ENCODE measurements at places on chromosomes 6 and 20. TPM values are rescaled to one million over a fixed set of nuclear protein-coding genes. Genes with fewer than 3 reads are reported as not detected.

The RBPJL gene
- polyA plus RNA-seq: not detected

DNA sequence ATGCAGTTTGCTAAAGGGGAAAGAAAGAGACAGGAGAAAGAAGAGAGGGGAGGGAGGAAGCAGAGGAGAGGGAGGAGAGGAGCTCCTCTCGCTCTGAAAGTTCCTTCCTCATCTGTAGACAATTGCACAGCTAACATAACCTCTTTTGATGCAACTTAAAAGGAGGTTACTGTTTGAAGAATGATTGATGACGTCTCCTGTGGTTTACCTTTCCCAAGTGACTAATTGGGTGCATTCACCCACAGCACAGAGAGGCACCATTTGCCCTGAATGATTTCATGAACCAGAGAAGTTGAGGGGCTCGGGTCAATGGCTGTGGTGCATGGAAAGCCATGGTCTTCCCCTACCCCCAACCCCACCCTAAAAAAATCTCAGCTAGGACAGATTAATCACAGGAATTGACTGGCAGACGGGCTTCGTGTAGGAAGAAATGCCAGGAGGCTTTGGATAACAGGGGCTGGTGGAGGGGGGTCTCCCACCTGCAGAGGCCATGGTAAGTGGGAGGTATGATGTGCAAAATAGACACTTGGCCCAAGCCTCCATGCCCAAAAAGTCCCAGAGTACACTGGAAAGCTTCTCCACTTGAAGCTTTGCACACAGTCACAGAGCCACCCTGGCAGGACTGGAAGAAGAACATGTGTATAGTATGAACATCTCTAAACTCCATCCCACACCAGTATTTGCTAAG lies 213.7 kb downstream of the ANKRD60 start:
- H3K27ac ChIP-seq: no peak overlapping the region
- DNase-seq: peak; percentile 13
- H3K4me3 ChIP-seq: no peak overlapping the region

DNA sequence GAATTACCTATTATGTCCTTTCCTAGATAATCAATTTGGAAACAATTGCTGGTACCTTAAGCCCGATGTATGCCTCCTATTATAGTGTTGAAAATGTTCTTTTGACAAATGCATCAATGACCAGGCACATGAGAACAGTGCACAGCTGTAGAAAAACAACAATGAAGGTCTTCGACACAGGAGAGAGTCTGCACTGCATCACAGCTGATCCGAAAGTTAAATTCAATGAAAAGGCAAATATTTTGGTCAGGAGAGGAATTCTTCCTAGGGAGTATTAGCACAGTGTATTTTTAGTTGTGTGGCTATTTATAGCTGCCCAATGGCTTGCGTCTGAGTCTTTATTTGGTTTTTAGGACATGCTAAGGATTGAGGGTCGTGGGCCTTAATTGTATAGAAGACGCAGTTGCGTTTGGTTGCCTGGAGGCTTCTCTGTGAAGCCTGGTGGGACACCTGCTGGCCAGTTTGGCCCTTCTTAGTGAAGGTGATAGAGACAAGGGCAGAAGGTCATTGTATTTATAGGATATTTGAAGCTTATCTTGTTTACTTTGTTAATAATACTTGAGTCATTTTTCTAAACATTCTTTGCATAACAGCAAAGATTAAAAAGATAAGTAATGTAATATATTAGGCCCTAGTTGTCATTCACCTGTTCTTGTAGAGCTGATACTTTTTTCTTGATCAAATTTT lies 72.3 kb downstream of the CDYL start:
- no peak for DNase-seq
- peaks cover 70% of the 10 kb centered on the region for H3K4me1 ChIP-seq
- no peaks in the 10 kb centered on the region for H3K27me3 ChIP-seq
- peaks cover 11% of the 10 kb centered on the region for H3K36me3 ChIP-seq
- no peak overlapping the region for H3K4me3 ChIP-seq
- H3K27ac ChIP-seq: peak overlapping the region; percentile 60

DNA sequence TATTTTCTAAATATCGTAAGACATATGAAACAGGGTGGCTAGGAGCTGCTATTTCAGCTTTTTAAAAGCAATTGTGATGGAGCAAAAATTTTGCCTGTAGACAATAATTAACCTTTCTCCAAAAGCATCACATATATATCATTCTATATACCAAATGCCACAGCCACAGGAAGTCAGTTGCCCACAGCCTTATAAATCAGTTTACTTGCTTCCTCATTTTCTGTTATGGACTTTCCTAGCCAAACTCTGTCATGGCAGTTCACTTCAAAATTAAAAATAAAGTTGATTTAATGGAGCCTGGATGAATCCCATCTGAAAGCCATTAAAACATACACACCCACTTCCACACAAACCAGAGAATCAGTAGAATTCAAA lies 93.4 kb upstream of the NHSL1 start:
- no peaks in the 10 kb centered on the region for H3K36me3 ChIP-seq
- H3K27me3 ChIP-seq: no peaks in the 10 kb centered on the region
- no peak for DNase-seq
- peak overlapping the region; percentile 9 for H3K27ac ChIP-seq

All from naive thymus-derived CD8-positive, alpha-beta T cell (primary cell).